ENCODE measurements at places on chromosomes 5 and 9.

DNA sequence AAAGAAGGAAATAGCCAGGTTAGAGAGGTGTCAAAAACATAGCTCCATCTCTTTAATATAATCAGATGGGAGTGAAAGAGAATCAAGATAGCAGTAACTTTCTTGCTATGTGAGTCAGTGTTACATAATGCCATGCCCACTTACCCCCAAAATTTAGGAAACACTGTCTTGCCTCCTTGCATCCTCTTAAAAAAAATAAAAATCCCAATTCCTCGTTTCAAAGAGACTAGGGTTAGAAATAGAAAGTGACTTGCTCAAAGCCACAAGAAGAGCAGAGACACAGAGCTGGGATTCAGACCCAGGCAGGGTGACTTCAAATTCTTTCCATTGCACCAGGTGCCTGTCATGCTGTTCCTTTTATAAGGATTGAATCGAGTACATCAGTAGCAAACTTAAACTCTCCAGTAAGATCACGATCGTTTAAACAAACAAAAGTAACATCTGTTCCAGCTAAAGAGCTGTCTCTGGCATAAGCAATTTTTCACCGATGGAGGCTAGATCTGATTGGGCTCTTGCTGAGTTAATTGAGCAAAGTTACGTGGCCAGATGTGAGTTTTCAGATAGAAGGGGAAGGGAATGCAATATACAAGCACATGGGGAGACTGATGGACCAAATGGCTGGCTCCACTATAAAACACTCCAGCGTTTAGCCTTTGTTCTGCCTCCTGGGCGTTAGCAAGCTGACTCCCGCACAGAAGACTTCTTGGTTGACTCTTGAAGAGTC, 176.9 kb downstream of the PALM2AKAP2 start:
- no peak for DNase-seq

DNA sequence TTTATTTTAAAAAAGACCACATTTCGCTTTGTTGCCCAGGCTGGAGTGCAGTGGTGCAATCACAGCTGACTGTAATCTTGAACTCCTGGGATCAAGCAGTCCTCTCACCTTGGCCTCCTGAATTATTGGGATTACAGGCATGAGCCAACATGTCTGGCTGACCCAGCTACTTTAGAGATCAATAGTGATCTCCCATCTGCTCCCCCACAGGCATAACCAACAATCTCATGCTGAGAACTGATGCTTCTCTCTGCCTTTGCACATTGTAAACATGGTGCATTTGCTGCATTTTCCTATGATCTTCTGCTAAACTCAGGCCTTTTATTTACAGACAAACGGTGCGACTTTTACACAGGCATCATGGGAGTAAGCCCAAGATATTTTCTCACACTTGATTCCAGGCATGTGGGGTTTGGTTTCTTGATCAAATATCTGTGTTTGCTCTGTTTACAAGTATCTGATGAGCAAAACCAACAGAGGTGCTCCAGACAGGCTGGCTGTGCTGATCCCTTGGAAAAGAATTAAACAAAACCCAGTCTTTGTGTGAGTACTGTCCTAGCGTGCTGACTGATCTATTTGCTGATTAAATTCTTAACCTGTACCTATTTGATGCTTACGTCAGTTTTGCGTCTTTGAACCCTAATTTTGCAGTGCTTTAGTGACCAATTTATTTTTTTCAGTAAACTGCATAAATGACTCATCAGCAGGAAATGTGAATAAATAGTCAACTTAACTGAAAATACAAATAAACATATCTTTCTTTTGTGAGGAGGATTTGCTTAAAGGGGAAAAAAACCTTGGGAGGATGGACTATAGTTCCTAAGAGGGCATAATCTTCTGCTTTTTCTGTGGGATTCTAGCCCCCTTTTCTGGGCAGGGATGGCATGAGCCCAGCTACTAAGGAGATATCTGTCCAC, 191.7 kb upstream of the NR3C1 start:
- no peak for DNase-seq

- DNase-seq: no peak
Observed at GRCh38 chr5:112682621-112683061, 55.0 kb upstream of the APC start.

GRCh38 chr5:119945691-119946090, 316.3 kb downstream of the FAM170A start:
- DNase-seq: no peak

GRCh38 chr5:142306077-142306502, 18.7 kb downstream of the SPRY4 start:
- DNase-seq: no peak

GRCh38 chr5:123036391-123037103, at the start of gene PPIC:
Gene PPIC (minus strand): TSS chr5:123036725. CDS start chr5:123036625, 100 bp downstream.
- DNase-seq: peak; percentile 13

GRCh38 chr5:59139695-59140094, 556.8 kb downstream of the RAB3C start:
- DNase-seq: no peak

- no peak for DNase-seq
Observed at GRCh38 chr5:117615226-117615625, 1040.6 kb upstream of the SEMA6A start.

DNA sequence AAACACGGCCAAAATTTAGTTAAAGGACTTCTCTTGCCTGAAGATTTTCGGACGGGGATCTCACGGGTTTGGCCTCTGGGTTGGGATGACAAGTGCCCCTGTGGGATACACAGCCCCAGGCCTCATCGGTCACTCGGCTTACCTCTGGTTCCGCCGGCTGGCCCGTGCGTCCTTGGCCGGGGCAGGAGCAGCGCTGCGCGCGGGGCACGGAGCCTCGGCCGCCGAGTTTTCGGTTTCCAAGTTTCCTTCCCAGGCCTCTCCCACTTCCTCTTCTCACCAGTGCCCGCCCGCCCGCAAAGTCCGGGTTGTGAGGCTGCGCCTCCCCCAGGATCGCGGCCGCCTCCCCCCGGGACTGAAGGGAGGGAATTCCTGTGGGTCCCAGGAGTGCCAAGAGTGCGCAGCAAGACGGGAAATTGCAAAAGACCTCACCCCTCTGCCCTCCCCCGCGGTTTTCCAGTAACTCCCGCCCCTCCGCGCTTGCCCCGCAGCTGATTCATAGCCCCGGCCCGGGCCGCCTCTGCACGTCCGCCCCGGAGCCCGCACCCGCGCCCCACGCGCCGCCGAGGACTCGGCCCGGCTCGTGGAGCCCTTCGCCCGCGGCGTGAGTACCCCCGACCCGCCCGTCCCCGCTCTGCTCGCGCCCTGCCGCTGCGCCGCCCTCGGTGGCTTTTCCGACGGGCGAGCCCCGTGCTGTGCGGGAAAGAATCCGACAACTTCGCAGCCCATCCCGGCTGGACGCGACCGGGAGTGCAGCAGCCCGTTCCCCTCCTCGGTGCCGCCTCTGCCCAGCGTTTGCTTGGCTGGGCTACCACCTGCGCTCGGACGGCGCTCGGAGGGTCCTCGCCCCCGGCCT, at the start of gene OSMR:
Gene OSMR (plus strand): TSS at position 487 of the 853 bp plus-strand sequence. CDS start 23,033 bp downstream, outside the sequence.
- no peak for DNase-seq

- DNase-seq: no peak
Observed at GRCh38 chr9:127121628-127122175, 733 bp downstream of the ANGPTL2 start.

- DNase-seq: no peak
Observed at GRCh38 chr5:73797132-73797510, 171.1 kb downstream of the ARHGEF28 start.

DNA sequence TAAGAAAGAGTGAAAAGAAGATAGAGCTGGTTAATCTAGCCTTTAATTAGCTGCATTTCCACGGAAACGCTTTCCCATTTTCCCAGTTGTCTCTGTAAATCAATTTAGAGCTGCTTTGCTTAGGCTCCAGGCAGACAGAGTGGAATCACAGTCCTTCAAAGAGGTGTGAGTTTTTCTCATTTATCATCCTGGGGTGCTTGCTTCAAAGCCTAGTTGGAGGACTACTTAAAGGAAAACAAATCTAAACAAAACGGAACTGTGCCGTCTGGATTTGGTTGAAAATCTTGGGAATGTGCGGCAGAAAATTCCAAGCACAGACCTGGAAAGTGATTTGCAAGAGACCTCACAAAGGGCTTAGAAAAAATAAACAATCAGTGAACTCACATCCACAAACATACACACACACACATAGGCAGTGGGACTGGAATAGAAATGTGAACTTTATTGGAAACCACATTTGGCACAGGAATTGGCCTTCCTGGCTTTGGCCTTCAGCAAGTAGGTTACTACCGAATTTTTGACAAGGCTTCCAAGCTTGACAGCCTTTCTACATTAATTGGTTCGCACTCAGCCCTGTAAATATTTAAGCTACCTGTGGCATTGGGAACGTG, 235.2 kb upstream of the SLC24A2 start:
- no peak for DNase-seq

DNA sequence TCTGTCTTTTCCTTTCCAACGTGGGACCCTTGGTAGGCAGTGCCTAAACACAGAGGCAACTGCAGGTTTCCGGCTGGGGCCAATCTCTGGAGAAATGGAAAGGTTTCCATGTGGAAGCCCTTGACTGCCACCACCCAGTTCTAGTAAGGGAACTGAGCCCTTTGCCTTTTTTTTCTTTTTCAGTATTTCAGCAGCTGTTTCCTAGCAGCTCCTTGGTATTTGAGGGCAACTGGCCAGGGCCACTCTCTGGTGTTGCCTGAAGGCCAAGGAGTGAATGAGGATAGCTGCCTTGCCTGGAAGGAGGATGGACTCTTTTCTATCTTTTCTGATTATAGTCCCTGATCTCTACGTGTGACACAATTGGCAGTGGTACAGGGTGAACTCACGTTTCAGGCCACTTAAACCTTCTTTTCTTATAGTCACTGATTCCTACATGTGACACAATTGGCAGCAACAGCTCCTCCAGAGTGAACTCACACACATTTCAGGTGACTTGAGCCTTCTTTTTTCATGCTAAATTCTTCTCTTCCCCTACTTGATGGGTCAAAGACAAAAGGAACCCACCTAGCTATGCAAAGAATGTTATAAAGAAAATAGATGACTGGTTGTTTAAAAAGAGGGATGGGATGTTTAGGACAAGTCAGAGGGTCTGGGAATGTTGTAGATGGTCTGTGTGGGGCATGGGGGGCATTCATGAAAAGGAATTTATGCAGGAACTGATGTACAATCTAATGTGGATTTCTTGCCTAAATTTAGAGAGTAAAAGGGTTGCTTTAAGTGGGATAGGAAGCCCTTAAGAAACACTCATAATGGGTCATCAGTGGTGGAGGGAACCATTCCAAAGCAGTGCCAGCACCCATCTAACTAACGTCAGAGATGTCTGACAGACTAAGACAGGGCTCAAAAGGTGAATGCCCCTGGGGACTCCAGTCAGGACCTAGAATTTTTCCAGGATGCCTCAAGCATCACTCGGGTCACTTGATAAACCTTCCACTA, 190.1 kb downstream of the TMEM232 start:
- DNase-seq: no peak

DNA sequence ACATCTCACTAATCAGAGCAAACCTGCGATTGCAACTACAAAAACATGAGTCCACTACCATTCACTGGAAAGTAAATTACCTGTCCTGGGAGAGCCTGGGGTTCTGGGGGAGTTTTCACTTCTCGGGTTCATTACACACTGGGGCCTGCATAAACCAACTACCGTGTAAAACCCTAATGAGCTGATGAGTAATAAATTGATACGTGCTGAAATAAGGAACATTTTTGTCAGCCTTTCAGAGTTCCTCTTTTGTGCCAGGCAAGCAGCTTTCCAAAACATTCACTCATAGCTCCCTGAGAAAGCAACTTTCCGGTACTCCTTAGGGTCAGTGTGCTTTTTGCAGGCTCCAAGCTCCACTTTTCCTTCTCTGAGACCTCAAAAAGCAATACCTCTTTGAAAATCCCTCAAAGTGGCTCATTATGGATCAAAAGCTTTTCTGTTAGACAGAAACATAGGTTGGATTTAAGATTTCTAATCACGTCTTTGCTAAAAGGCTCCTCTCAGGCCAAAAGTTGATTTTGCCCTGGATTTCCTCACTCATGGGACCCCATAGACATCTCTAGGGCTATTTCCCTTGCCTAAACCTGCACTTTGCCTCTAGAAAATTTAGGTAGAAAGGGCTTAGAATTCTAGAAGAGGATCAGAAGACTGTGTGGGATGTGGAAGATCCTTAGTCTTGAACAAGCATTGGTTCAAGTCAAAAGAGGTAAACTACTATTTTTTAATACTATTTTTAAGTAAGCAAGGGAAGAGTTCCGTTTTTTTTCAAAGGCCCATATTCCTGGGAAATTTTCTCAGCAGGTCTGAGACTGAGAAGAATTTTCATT, 74.8 kb downstream of the ST8SIA4 start:
- no peak for DNase-seq

DNA sequence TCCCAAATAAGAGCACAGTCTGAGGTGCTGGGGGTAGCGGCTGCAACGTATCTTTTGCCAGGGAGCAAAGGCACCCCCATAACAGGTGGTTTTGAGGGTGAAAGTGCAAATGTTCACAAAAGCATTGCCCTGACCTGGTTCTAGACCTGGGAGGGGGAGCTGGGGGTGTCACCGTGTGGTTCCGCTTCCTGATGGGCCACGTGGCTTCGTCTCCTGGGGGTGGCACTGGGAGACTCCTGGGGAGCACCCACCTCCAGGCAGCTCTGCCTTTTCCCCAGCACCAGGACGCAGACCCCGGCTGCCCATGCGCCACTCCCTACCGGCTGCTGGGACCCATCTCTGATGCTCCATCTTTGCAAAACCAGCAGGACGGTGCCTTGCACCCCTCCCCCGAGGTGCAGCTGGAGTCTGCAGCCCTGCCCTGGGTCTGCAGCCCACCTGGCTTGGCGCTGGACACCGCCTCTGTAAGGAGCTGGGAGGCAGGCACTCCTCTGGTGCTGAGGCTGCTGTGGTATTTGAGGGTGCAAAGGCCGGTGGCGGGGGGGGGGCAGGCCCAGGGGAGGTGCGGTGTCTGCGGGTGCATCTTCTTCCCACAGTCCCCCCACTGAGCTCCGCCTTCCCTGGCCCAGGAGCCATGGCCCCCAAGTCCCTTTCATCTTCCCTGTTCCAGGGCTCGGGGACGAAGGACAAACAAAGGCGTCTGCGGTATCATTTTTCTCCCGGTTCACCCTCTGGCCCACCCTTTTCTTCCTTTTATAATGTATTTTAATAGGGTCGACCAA, 29.8 kb upstream of the RXRA start:
- DNase-seq: no peak

GRCh38 chr9:38032266-38033110, 36.5 kb downstream of the SHB start:
- no peak for DNase-seq

DNA sequence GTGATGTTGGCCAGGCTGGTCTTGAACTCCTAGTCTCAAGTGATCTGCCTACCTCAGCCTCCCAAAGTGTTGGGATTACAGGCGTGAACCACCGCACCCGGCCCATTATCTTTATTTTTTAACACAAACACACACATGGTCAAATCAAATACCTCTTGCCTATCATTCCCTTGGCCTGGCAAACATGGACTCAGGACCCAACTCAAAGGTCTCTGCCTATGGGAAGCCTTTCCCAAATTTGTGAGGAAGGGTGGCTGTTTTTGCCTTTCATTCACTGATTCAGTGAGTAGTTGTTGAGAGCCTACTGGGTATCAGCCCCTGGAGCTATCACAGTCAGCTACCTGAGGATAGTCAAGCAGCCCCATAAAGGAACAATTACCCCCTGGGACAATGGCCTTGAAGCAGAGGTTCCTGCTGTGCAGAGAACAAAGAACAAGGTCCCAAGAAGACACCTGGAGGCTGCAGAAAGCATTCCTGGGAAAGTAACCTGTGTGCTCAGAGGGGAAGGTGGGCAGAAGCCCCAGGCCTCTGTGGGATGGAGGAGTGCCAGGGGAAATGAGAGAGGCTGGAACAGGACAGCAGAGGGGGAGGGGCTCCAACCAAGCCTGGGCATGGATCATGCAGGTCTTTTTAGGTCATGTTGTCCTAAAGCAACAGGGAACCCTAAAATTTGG, 126.4 kb downstream of the CRB2 start:
- DNase-seq: no peak

All from naive B cell (primary cell).